Stimulated activated CD4-positive, alpha-beta T cell treated with anti-CD3 and anti-CD28 coated beads, Interleukin-4, amount 100 ng/mL, for 4 hours (primary cell): ENCODE measurements at places on chromosomes 5 and 9.

- peak; percentile 30 for DNase-seq
These were observed 19.8 kb downstream of the IL12B start for GRCh38 chr5:159310511-159310910.

DNA sequence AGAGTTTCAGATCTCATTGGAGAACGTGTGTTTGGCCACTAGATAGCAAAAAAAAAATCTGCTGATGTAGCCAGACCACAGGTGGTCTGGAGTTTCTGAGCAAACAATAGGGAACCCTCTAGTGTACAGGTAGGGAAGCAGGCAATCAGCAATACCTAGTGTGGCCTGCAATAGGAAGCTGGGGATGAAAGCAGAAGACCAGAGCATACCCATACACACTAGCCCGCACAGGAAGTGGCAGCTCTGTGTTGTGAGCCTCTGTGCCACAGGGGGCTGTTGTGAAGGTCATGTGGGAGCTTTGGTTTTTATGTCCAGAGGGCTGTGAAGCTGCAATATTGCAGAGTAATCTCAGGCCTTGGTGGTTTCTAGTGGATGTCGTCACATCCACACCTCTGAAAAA is 81.2 kb downstream of the MTAP start:
- no peak for DNase-seq

GRCh38 chr9:133489253-133490190 is 10.6 kb upstream of the SLC2A6 start:
- no peak for DNase-seq

GRCh38 chr5:126351153-126351552 is 72.1 kb upstream of the GRAMD2B start:
- no peak for DNase-seq

- DNase-seq = no peak
These were observed 81.1 kb upstream of the RPS23 start for GRCh38 chr5:82359272-82359671.

- no peak for DNase-seq
These were observed 59.5 kb downstream of the PIK3R1 start for GRCh38 chr5:68274847-68275651.

- DNase-seq = no peak
These were observed 869.1 kb downstream of the NR2F1-AS1 start for GRCh38 chr5:92711956-92712355.

GRCh38 chr5:99019254-99019653 is 90.4 kb upstream of the CHD1 start:
- no peak for DNase-seq

- no peak for DNase-seq
These were observed 77.9 kb upstream of the KLF9 start for GRCh38 chr9:70492319-70492777.

DNA sequence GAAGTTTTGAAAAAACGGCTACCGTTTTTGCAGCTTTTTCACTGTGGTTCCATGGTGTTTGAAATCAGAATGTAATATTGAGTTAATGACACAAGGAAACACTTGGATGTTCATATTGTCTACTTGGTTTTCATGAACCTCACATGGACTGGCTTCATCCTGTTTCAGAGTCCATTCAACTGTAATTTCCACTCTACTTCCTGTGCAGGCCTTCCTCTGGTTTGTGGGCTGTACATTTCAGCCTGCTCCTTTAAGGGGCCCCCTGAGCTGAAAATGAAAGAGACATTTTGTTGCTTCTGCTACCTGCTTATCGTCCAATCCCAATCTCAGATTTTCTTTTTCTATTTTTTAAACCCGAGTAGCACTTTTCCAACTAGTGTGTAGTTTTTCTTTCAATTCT is 41.8 kb upstream of the CDKN2B start:
- no peak for DNase-seq

DNA sequence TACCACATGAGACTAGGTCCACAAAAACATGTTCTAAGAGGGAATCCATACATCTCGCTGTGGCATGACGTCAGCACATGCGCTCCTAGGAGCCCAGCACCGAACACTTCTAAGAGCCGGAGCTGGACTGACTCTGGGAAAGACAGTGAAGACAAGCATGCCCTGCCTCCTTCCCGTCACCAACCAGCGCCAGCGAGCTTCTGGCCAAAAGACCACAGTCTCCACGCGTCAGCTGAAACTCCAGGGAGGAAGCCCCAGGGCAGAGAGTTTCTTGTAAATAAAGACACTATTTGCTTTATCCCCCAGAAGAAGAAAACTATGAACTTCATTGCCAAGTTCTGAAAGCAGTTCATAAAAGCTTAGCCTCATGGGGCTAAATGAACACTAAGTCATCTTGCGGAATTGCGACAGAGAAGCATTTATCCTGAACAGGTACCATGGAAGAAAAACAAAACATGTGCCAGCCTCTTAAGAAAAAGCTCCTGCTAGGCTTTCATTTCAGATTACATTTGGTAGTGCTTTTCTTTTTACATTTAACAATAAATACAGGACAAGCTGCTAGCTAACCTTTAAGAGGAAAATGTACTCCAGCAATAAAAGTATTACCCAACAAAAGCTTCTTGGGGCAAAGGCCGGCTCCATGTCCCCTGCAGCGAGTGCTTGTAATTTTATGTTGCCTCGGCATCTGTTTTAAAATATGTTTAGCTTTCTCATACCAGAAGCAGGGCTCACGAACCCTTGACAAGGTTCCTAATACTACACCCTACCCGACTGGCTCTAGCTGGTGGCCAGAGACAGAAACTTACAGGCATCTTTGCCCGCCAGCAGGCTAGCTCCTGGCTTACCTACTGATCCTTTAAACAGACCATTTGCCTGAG is 96.5 kb downstream of the PRRT1B start:
- no peak for DNase-seq

GRCh38 chr9:123735376-123735775 is 194.6 kb downstream of the DENND1A start:
- DNase-seq = no peak

DNA sequence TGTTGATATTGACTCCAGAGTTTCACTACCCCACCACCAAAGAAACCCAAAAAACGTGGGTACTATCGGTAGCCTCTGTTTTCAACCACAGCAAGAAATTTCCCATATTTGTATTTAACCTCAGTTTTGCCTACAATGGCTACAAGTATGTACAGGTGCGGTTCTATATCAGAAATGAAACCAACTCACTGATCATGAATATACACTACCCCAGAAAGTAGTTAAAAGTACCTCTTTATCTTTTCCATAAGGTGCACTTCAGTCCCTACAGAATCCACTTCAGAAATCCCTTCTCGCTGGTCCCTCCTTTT is 140.6 kb upstream of the SLC12A2 start:
- no peak for DNase-seq

- DNase-seq = no peak
These were observed 11.8 kb upstream of the COL5A1 start for GRCh38 chr9:134629586-134630392.

DNA sequence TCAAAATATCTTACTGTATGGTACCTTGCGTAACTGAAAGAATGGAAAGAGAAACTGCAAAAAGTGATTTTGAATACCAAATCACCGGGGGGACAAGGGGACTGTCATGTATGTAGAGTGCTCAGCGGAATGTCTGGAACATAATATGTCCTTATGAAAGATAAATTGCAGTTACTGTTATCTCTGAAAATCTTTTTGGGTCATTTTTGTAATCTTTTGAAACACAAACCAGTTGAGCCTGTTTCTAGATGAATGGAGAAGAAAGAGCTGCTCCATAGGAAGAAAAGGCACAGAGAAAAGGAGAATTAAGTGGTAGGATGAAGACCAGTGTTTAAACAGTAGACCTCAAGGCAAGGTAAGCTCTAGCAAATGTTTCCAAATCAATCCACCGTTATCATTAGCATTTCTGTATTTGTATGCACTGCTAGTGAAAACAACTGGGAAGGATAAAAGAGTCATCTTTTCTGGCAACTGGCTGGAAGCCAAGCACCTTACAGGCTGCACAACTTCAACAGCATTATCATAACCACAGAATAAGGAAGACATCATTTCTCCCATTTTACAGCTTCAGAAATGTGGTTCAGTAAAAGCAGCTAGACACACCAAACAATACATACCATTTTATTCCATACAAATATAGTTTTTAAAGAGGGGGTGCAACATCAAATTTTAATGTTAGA is 158.5 kb downstream of the TRPM3 start:
- DNase-seq = no peak

DNA sequence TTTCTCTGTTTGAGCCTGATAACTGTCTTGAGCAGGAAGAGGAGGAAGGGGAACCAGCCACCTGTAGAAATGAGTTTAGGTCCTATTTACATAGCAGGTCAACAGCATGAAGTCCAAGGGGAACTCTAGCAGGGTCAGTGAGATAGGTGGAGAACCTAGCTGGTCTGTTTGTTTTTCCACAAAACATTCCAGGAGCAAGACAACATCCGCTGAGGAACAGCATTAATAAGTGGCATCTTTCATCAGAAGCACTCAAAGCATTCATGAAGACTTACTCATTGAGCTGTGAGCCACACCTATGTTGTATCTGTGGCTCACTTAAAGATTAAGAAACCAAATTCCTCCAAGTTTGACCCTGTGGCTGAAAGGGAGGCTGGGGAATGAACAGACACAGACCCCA is 115.9 kb downstream of the ACTBL2 start:
- no peak for DNase-seq

GRCh38 chr9:127034691-127035090 is 87.7 kb downstream of the ANGPTL2 start:
- no peak for DNase-seq

DNA sequence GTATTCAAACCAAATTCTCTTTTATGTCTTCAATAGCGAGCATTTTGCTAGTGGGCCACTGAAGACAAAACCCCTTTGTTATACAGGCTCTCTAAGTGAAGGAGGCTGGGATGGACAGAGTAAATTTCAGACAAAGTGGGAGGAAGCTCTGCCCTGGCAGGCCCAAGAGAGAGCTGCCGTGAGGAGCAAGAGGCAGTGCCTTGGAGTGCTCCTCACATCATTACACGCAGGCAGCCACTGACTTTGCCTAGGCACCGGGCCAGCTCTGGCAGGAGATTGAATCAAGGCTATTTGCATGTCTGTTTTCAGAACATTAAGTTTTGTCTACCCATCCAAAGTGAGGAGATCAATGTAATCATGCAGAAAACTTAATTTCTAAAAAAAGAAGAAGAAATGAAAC is 167.7 kb downstream of the CCDC192 start:
- DNase-seq = no peak

- DNase-seq = no peak
These were observed 499.2 kb downstream of the BNC2 start for GRCh38 chr9:16371306-16371705.

DNA sequence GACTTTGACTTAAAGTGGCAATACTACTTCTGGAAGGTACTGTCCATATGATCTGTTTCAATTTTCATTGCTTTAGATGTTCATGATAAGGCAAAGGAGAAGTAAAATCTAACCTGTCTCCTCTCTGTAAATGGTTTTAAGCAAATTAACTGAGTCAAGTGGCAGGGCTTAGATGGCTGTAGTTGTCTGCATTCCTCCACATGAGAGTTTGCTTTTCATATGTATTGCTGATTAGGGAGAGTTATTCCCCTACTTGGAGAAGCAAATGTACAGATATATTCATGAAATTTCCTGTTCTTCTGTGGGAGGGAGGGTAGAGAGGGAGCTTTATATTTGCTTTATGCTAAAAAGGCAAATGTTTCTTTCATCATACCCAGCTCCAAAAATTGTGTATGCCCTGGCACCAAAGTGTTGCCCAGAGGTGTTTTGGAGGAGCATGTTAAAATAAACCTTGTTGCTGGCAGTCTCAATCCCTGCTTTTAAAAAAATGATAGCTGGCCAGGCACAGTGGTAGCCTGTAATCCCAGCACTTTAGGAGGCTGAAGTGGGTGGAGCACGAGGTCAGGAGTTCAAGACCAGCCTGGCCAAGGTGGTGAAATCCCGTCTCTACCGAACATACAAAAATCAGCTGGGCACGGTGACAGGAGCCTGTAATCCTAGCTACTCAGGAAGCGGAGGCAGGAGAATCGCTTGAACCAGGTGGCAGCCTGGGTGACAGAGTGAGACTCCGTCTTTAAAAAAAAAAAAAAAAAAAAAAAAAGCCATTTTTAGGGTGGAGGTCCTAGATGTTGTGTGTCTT is 3.5 kb upstream of the LRRTM2 start:
- no peak for DNase-seq

- DNase-seq = no peak
These were observed 17.2 kb upstream of the DPM2 start for GRCh38 chr9:127954831-127955293.

GRCh38 chr5:120466341-120467006 is 2.4 kb downstream of the PRR16 start:
- DNase-seq = no peak

DNA sequence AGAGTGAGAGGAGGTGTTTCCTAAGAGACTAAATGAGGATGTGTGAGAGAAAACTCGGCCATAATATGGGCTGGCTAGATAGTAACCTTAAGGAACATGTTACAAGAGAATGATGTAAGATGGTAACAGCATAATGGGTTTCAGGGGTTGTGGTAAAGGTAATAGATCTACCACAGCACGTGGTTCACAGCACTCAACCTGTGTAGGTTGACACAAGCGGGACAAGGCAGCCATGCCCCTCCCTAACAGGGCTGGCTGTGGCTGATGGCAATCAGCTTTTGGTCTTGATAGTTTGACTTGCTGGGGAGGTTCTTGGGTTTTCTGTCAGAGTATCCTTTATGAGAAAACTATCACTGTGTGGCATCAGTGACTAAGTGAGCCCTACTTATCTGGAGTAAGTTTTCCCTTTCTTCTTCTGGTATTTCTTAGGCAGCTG is 138.6 kb downstream of the TRIO start:
- DNase-seq = no peak

DNA sequence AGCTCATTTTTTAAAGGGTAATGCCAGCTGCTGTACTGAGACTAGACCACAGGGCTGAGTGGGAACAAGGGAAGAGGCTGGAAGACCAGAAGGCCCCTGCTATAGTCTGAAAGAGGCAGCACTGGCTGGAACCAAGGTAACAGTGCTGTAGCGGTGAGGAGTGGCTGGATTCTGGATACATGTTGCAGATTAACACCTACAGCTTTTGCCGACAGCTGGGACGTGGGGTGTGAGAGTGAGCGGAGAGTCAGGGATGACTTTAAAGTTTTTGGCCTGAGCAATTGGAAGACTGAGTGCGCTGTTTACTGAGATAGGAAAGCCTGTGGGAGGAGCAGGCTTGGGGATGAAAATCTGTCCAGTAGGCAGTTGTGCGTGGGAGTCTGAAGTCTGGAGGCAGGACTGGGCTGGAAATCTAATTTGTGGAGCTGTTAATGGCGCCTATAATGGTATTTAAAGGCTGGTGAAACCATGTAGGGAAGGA is 26.5 kb downstream of the AQP7 start:
- no peak for DNase-seq

DNA sequence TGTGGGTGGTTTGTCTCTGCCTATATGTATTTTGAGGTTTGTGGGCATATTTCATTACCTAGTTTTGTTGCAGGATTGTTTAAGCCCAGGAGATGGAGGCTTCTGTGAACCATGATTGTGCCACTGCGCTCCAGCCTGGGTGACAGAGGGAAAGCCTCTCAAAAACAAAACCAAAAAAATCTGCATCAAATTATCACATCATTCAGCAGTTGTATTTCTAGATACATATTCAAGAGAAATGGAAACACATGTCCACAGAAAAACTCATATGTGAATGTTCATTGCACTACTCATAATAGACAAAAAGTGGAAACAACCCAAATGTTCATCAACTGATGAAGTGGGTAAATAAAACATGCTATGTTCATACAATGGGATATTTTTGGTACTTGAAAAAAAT is 29.9 kb downstream of the HSPA4 start:
- no peak for DNase-seq

- no peak for DNase-seq
These were observed 50.7 kb upstream of the TNFSF8 start for GRCh38 chr9:114981063-114981462.
